ENCODE measurements at places on chromosomes 11 and 22.

DNA sequence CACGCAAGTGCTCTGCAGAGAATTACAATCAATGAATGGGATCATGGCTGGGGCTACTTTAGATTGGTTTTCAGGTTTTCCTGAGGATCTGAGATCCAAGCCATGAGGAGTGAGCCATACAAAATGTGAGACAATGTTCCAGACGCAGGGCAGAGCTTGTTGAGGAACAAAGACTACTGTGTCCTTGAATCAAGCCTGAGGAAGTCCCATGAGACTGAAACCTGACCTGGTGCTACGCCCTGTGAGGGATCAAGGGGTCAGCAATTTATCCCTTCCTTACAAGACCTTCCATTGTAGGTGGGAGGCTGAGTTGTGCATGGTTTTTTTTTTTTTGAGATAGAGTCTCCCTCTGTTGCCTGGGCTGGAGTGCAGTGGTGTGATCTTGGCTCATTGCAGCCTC, 2.1 kb downstream of the INCENP start:
- no peak for DNase-seq

DNA sequence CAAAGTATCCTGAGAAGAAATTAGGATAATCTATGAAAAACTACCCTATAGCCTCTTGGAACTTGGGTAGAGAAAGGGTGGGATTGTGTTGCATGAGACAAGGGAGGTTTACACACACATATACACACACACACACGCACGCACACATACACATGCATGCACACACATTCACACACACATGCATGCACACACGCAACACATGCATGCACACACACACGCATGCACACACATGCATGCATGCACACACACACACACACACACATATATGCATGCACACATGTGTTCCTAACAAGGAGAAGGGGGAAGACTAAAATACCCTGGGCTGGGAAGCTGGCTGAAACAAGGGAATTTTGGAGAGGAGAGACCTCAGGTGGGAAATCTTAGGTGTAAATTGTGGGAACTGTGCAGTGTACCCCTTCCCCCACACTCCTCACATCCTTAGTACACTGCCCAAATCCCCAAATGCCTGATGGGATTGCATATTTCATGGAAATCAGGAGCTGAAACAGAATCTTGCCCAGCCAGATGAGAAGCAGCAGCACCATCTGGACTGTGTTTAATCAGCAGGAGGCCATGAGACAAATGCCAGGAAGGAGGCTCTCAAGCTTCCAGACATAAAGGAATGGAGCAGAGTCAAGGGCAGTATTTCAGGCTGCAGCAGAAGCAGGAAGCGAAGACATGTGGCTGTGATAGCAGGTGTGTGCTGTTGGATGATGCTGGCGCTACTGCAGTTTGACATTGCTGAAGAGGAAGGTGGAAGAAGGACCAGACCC, 14.6 kb upstream of the POLD3 start:
- DNase-seq: peak; percentile 45

DNA sequence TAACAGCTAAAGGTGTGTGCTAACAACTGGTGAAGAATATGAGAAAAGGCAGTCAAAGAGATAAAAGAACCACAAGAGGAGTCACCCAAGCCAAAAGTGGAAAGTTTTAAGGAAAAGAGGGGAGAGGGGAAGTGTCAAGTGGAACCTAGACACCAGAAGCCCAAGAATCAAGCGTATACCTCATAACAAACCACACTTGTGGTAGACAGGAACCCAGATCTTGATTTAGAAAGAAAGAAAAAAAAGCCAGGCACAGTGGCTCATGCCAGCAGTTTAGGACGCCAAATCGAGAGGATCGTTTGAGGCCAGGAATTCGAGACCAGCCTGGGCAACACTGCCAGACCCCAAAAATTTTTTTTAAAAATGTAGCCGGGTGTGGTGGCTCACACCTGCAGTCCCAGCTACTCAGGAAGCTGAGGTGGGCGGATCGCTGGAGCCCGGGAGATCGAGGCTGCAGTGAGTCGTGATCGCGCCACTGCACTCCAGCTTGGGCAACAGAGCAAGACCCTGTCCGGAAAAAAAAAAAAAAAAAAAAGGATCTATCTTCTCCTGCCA, 877 bp downstream of the SLC25A17 start:
- DNase-seq: no peak

- DNase-seq: no peak
These were observed 38.2 kb upstream of the BLID start for GRCh38 chr11:122154227-122154626.

DNA sequence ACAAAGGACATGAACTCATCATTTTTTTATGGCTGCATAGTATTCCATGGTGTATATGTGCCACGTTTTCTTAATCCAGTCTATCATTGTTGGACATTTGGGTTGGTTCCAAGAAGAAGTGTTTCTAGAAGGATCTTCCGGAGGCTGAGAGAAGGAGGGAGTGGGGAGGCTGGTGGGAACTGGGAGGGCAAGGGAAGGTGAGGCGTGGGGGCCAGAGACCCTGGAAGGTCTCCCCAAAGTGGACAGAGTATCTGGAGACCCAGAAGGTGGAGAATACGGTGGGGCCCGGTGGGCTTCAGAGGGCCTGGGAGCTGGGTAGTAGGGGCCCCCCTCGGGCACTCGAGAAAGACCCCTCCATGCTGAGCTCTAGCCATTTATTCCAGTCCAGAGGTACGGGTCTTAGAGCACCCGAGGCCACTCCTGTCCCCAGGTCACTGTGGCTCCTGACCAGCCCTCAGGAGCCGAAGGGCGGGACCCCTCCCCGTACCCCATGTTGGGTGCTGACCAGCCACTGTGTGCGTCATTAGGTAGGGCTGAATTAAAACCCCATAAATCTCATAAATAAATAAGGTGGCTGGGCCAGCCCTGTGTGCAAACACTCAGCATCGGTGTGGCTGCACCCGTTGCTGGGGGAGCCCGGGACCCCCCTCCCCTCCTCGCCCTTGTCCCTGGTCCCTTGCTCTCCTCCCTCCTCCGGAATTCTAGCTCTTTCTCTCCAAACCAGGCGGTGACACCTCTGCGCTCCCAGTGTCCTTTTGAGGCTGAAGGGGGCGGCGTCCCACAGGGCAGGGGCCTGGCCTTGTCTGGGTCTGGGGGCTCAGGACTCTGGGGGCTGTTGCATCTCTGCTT, 38.8 kb upstream of the MUC5AC start:
- DNase-seq: no peak

- no peak for DNase-seq
These were observed 248.5 kb downstream of the ETS1 start for GRCh38 chr11:128338811-128339210.

GRCh38 chr11:79449040-79449439, 8.2 kb upstream of the TENM4 start:
- DNase-seq: no peak

DNA sequence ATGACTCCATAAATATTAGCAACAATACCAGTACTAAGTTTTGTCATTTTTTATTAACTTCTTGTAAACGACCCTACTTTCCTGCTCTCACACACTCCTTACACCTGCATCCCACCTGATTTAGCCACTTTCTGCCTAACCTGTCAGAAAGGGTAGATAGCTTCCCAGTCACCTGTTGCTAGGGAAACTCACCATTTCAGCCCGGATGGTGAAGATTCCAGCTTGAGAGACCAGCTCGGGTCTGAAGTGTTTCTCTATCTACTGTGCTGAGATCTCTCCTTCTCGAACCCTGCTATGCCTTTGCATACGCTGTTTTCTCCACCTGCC, at the start of gene PARVG:
Gene PARVG (plus strand): TSS at position 220 of the 327 bp plus-strand sequence. CDS start 2,405 bp downstream, outside the sequence.
- DNase-seq: no peak

DNA sequence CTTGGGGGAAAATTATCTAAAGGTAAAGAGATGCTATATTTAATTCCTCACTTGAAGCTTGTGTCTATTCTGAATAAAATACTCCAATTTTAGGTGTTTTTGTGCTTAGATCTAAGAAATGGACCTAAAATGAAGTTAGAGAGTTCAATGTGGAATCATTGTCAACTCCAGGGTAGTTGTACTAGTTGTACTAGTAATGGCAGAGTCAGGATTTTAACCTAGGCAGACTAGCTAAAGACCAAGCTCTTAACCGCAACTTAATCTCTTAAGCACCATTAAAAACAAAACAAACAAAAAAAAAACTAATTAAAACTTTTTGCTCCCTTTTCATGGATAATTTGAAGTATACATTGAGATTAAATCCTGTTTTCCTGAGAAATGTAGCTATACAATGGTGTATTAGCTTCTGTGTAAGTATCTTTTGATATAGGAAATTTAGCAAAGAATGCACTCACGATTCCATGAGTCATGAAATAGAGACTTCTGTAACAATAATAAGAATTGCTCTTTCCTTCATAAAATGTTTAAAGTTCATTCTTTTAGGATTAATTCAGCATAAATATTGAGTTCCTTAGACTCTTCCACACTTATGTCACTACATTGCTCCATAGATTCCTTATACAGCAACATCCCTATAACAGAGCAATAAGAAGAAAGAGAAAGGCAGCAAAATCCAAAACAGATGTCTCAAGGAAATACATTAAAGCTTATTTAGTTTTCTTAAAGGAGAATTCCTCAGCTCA, 26.5 kb upstream of the SOX6 start:
- no peak for DNase-seq

- no peak for DNase-seq
These were observed 606 bp downstream of the RASSF7 start for GRCh38 chr11:561148-562003.

DNA sequence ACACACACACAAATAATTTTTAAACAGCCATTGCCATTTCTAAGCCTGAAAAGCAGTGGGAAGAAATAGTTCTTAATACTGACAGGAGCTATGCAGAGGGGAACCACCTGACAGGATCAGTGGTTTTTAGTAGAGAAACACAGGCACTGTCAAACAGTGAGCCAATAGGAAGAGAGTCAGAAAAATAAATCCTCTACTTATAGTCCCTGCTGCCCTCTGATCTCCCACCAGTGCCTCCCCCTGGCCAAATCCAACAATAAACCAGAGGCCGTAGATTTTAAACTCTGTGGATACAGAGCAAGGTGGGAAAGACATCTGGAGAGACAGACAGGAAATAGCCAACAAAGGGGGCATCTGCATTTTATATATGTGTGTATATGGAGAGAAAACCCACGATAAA, 7.9 kb upstream of the OR56B4 start:
- no peak for DNase-seq

DNA sequence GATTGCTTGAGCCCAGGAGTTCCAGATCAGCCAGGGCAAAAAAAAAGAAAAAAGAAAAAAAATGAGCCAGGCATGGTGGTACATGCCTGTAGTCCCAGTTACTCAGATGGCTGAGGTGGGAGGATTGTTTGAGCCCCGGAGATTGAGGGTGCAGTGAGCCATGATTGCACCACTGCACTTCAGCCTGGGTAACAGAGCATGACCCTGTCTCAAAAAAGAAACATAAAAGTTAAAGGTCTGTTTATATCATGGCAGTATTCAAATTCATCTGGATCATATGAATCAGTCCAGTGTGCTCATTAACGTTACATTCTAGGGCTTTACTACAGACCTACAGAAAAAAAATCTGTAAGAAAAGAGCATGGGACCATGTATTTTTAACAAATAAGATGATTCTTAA, 13.9 kb downstream of the HSD17B12 start:
- DNase-seq: no peak

DNA sequence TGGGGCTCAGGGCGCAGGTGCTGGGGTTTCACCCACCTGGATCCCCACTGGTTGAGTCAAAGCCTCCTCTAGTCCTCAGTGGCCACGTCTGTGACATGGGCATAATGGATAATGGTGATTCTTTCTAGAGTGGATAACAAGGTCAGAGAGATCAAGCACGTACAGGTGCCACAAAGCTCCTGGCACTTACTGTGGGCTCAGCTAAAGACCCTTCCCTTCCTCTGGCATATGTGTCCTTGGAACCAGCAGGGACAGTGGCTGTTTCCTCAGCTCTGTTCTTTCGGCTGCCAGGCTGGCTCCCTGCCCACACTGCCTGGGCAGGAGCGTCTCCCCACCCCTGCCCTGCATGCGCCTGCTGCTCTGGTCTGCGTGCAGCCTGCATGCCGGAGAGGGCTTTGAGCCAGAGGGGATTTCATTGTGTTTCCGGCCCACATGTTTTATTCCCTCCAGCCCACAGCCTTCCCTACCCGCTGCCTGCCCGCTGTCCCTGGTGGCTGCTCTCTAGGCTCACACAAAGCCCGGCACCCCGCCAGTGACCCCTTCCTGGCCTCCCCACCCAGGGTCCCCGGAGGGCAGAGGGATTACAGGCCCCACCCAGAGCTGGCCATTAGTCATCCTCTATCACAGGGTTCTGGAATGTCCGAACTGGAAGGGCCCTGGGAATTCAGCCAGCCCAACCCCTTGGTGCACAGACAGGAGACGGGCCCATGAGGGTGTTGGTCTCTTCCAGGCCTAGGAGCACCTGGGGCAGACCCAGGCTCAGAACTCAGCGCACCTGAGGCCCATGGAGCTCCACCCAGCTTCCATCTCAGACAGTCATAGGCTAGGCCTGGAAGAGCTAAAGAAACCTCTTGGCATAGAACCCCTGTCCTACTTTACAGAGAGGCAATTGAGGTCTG, 55.3 kb upstream of the GCAT start:
- DNase-seq: peak; percentile 53

GRCh38 chr11:62805961-62806441, 761 bp upstream of the NXF1 start:
- DNase-seq: no peak

- DNase-seq: no peak
These were observed 50.9 kb upstream of the PANX1 start for GRCh38 chr11:94077552-94078293.

DNA sequence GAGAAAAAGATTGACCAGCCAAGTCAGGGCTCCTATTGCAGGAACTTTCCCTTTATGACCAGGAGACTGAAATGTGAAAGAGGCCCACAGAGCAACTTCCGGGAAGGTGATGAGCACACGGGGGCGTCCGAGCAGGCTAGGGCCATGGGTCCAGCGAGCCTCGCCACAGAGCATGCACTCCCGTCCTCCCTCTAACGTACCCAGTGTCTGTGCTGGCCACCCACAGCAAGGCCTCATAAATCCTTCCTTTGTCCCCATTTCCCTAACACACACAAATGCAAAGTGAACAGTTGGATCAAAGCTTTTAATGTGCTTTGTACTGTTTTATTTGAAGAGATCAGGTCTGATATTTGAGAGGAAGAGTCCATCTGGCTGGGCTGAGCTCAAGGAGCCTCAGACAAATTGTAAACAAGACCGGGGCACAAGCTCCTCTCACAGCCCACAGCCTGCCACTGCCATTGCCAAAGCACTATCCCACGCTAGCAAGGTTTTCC, 44.3 kb downstream of the BLID start:
- no peak for DNase-seq

DNA sequence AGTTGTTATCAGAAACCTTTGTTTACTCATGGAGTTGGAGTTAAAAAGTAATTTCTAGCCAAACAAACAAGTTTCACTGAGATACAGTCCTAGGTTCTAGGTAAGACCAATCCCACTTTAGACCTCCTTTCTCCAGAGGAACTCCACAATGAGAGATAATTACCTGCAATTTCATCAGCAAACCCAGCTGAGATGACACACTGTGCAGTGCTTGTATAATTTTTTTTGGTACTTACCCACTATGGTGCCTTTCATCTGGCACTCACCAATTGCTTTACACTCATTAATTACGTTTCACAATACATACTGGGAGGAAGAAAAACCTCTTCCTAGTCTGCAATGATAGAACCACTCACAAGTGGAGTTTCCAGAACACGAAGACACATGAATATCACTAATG, 1.8 kb upstream of the MUC15 start:
- no peak for DNase-seq

GRCh38 chr11:17343257-17343656, 8.3 kb upstream of the NCR3LG1 start:
- DNase-seq: no peak
